ENCODE measurements at places on chromosomes 5 and 9.

- no peak for DNase-seq
Measured at GRCh38 chr5:32711362-32711680, 200 bp downstream of the NPR3 start.

DNA sequence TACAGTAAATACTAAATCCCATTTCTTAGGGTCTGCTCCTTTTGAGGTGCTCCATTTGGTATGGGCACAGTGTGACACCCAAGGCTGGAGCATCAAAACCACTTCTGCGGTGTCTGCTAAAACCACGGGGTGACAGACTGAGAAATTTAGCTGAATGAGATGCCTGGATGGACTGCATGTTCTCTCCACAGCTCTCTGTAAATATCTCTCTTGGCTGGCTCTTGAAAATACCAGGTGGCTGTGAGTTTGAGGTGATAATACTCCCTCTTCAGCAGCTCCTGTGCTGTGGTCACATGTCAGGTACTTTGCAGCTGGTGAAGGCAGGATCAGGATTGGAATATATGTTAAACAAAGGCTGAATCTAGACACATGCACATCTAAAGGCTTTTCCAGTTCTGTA, 93.7 kb upstream of the SIMC1 start:
- DNase-seq, result no peak

DNA sequence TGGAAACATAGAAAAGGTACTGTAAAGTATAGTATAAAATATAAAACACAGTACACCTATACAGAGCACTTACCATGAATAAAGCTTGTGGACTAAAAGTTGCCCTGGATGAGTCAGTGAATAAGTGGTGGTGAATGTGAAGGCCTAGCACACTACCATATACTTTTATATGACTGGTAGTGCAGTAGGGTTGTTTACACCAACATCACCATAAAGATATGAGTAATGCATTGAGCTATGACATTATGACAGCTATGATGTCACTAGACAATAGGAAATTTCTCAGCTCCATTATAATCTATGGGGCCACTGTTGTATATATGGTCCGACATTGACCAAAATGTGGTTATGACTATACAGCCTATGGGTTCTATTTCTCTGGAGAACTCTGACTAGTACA, 291.8 kb upstream of the ACTBL2 start:
- no peak for DNase-seq

DNA sequence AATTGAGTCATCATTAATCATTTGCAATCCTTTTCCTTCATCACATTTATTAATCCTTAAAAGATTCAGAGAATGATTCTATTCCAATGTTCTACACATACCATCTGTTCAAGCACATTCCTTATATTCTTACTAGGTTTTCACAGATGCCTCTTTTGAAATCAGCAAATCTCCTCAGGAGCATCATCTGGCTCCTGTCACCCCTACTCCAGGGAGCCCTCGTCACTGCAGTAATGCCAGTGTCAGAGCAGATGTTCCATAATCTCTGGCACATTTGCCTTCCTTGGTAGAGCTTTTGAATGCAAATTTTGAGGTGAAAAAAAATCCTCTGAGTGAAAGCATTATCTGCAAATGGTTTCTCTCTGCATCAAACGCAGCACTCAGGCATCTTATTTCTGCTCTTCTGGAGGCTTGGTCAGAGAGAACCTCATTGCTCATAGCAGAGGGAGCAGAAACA, 7.6 kb upstream of the KCNV2 start:
- DNase-seq, result no peak

DNA sequence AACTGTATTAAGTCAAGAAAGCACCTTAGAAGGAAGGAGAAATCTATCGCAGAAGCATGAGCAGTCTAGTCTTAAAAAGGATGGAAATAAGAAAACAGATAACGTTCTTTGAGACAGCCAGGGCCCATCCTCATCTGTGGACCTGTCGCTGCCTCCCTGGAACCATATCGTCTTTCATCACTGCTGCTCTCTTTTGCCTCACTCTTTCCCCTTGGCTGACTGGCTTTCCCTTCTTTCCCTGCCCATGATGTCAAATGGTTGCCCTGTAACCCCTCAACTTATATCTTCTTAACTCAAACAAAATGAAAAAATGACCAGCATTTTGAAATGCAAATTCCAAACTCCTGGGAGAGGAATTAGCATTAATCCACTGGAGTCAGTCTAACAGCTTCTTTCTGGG, 299.8 kb downstream of the GABRB2 start:
- DNase-seq, result no peak

GRCh38 chr5:135718651-135719050, 115.8 kb upstream of the SLC25A48 start:
- no peak for DNase-seq

- DNase-seq, result no peak
Measured at GRCh38 chr9:97309260-97309659, 1.8 kb downstream of the CCDC180 start.

DNA sequence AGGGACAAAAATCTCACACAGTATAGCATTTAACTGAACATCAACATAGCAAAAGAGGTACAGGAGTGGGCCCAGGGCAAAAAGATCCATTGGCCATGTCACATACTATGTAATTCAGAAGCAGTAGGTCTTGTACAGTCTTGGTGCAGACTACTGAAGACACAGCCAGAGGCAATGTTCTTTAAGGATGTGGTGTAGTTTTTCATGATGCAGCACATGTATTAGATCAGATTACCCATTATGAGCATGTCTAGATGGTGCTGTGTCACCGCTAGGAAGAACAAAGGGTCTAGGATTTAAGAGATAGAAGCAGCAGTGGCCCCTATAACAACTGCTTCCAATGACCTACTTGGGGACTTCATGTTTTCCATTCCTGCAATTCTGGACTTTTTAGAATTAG, 610.4 kb upstream of the MEF2C start:
- DNase-seq, result no peak

All from NCI-H2107 (cell line).